ENCODE measurements at places on chromosomes 3 and 15.
A peak's percentile ranks its signal among the peaks of the same experiment; 100 is the strongest.

DNA sequence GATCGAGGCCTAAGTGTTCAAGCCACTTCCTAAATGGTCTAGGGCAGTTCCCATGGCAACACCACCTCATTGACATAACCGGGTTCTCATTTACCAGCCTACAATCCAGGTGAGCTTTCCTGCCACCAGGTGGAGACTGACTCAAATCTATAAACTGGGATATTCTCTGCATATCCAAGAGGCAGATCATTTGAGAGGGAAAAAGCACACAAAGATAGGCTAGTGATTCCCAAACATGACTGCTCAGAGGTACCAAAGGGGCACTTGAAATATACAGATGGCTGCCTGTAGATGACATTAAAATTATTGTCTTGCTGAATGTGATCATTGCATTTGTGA, 141.3 kb upstream of the PROK2 start:
- peak; percentile 3 for DNase-seq

- no peak for DNase-seq
Observed at GRCh38 chr3:143139762-143140161, 20.2 kb downstream of the CHST2 start.

- no peak for DNase-seq
Observed at GRCh38 chr15:94703596-94703995, 472.2 kb downstream of the MCTP2 start.

DNA sequence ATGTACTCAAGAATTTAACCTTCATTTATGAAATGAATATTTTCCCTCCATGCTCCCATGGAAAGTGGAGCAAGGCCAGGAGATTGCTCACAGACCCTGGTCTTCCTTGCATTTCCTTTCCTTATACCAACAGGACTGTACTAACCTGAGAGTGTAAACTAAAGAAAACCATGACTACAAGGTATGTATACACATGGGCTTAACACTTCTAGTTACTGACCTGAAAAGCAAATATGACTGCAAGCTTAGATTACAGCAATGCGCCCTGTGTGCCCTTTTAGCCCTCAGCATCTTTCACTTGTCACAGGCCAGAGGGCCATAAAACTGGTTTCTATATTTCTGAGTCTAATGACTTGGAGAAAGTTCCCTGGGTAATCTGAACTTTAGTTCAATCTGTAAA, 52.1 kb downstream of the NEK10 start:
- no peak for DNase-seq

- no peak for DNase-seq
Observed at GRCh38 chr3:47523310-47524073, 10.0 kb upstream of the ELP6 start.

DNA sequence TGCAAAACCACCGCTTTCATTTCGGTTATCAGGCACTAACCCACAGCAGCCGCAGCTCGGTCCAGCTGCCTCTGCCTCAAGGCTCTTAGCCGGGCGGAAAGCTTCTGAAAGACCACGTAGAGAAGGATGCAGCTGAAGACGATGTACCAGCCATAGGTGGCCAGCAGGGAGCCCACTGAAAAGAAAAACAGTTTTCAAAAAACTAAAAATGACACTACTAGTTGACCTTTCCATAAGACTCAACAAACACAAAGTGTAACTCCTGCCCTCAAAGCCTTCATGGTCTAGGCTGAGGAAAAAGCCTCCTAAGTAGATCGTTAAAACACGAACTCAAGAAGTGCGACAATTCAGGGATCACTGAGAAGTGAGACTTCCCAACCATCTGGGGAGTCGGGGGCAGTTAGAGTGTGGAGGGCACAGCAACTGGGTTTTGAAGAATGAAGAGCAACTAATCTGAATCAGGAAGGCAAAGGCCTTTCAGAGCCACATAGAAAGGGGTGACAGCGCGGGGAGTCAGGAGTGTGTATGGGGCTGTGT, 716 bp downstream of the SELENOS start:
- DNase-seq, result peak; percentile 25

DNA sequence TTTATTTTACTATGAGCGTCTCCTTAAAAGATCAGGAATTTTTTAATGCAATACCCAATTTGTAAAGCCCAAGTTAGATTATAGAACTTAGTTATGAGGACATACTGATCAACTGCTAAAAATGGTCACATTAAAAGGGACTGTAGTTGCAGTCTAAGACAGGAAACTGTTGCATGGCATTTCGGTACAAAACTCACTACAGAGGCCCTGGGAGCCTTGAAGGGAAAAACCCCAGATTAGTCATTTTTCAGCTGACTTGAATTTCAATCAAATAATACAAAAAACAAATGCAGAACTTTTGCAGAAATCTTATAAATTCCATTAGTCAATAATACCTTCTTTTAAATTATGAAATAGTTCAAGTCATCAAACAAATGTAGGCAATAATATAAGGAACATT, 6.9 kb upstream of the PTX3 start:
- no peak for DNase-seq

DNA sequence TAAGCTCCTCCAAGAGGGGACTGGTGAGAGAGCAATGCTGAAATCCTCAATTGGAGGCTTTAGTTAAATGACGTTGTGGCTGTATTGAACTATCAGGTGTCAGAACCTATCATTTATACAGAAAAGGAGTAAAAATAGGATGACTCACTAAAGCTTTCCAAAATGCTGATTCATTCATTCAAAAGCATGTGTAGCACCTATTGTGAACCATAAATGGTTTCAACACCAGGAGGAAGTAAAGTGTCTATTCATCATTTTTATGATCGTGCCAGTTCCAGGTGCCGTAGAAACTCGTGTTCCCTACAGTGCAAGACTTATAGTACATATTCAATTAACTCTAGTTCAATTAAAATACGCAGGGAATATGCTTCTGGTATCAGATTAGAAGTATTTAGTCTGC, 66.5 kb upstream of the ARRDC4 start:
- DNase-seq, result no peak

- DNase-seq, result peak; percentile 51
Observed at GRCh38 chr15:74543583-74543982, 2.6 kb downstream of the ARID3B start.

Data from activated naive CD4-positive, alpha-beta T cell treated with Interleukin-2 at 50 U/mL for 16 hours (primary cell).